ENCODE measurements at places on chromosomes 12 and 14.

DNA sequence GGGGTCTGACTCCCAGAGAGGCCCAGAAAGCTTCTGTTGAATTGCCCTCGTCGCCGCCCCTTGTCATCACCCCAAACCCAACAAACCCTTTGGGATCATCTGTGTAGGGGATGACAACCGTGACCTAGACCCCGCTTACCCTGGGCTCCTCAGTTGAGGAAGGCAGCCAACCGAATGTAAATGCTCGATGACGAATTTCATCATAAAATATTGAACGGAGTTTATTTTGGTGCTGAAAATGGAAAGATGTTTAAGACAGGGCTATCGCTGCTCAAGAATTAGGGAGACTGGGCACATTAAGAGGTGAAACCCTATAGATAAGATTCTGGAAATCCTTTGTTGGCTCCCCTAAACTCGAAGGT is 512 bp downstream of the ACTR10 start:
- no peak for DNase-seq

GRCh38 chr12:83613586-83614110 is 926.9 kb downstream of the TMTC2 start:
- no peak for DNase-seq

DNA sequence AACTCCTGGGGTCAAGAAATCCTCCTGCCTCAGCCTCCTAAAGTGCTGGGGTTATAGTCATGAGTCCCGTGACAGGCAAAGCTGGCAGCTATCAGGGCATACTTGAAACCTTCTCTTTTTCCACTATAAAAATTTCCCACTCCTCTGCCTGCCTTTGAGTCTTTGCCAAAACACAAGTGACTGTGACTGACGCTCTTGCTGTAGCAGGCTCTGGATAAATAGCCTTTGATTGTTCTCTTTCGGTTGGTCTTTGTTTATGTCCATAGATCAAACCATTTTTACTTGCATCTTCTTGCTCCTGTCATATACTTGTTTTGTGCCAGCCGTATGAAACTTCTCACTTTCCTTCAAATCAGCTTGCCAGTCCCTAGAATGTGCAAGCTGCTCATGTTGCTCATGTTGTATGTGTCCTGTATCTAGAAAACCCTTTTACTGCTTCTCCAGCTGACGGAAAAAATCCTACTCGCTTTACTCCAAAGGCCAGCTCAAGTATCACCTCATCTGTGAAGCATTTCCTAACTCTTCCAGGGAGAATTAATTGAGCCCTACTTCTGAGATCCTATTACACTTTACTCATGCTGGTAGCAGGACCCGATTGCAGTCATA is 73.1 kb downstream of the RESF1 start:
- no peak for DNase-seq

- no peak for DNase-seq
Observed at GRCh38 chr12:10557766-10558165, 52.1 kb downstream of the EIF2S3B start.

DNA sequence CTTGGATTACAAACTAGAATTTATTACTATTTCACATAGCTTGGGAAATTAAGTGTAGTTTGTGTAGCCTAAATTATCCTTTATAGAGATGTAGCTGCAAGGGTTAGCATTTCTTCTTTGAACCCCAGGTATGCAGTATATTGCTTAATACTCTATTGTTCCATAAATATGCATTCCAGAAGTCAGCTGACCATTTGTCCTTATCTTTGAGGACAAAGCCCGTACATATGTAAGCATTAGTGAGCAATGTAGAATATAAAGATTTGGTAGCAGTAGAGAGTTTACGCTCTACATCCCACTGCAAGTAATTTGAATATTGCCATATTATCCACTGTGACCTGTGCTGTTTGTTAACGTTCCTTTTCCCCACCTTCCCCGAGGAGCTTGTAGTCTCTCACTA is 26.9 kb downstream of the PPM1A start:
- no peak for DNase-seq

DNA sequence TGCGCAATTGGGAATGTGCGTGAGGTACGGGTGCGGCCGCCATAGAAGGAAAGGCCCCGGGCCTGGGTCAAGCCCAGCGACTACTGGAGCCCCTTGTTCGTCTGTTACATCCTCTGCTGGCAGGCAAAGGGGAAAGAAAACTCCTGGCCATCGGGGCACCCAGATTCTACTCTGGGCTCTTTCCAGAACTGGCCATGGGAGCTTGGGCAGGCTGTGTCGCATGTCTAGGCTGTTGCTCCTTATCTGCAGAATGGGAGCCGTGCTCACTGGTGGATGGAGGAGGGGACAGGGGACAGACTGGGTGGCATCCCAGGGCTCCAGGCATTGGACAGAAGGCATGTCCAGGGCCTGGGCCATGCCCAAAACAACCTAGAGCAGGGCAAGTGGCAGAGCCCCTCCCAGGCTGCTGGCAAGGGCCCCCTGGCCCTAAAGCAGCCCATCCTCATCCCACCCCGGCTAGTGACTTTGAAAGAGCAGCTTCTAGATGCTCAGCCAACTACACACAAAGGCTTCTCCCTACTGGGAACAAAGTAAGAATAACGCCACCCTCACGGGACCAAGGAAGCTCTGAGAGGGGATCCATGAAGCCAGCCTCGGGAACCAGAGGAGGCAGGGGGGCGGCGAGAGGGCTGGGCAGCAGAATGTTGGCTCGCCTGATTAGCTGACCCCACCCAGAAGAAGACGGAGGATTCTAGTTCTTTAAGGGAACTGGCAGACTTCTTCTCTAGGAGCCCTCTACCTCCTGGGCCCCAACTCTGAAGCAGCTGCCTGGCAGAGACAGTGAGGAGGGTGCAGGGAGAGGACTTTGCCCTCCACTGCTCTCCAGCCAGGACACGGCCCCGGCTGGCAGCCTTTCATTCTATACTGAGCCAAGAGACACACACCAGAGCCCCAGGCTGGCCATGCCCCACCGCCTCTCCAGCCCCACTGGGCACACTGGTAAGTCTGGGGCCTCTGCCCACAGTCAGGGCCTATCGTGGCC is 96.8 kb downstream of the SINHCAF start:
- DNase-seq: no peak

DNA sequence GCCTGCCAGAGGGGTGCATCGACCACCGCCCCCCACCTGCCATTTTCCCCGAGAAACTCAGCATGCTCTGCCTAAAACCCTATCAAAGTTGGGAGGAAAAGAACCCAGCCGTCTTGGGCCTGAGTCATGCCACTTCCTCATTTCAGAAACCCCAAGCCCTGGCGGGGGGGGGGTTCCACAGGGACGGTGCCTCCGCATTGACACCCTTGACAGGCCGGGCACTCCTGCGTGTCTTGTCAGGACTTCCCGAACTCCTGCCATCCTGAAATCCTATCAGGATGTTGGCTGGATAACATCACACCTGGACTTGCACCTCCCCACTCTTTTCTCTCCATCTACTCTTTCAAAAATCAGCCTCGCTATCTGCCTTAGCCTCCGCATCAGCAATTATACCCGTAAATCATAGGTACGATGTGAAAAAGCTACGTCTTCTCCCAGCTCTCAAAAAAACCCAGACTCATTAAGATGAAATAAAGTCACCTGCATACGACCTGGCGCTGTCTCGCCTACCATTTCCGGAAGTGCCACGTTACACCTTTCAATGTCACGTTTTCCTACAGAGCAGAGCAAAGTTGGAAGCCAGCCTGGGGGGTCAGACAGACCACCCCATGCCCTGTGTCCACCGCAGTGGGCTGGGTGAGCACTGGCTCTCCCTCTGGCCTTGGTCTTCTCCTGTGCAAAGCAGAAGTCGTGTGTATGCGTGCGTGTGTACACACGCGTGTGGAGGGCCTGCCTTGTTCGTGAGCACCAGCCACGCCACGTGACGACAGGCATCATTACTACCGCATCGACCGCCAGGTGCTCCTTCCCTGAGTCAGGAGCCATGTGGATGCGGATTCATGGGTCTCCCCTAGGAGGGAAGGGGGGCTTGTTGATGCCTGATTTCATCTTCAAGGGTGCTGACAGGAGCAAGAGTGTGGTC is 96.7 kb downstream of the RFLNA start:
- no peak for DNase-seq

- DNase-seq: no peak
Observed at GRCh38 chr14:20460458-20461224, 593 bp downstream of the PIP4P1 start.

GRCh38 chr12:91574975-91575374 is 392.4 kb upstream of the DCN start:
- no peak for DNase-seq

DNA sequence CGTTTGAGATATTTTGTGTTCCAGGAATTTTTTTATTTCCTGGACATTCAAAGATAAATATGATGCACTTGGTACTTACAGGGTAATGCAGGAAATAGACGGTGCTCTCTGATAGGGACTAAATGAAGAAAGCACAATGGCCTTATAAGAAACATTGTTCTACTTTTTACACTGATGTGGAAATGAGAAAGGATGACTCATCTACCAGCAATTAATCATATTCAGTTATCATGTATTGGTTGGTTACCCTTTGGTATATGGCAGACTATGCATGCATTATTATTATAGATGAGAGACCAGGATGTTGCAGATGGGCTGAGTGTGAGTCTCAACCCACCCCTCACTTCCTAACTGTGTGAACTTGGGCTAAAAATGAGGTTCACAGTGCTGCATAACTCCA is 222.2 kb downstream of the FLRT2 start:
- no peak for DNase-seq

DNA sequence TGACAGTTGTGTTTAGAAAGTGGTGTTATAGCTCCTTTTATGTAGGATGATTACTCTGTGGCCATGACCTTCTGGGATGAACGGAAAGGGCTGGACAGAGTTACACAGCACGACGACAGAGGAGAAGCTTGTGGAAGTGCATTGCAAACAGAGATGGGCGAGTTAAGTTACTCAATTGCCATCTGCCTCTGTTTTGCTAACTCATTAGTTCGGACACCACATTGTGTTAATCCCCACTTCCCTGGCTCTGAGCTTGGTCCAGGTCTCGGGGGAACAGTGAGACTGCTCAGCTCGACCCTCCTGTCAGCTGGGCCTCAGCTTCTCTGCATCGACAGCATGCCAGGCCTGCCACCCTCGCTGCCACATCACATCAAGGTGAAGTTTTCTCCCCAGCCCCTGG is 408.0 kb downstream of the ZFP36L1 start:
- DNase-seq: no peak

DNA sequence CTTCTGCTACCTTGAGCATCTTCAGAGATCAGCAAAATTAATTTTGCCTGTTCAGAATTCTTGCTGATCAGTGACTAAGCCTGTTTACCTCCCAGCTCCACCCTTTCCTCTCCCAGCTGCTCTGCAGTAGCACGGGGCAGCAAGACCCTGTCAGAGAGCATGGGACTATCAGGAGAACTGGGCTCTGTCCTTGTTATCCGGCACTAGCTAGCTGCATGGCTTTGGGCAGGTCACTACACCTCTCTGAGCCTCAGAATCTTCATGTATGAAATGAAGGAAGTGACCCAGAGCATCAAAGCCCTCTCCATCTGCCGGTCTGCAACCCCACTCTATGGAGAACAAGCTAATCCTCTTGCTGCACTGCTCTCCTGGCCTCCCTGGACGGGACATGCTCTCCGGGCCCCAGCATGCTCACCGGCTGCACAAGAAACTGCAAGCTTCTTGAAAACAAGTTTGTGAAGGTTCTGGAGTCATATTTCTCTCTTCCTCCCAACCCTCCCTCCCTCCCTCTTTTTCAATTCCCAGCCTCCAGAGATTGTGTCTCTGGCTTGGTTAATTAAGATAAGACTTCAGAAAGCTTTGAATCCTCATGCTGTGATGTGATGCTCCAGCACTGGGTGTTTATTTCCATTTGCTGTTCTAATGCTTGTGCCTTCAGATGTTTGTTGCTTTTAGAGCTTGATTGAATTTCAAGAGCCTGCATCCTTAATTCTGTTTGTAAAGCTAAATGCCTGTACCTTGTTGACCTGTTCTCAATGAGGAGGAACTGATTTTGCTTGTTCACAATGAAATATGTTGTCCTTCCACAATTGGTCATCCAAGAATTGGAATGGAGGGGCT is 101.1 kb downstream of the CRACR2A start:
- no peak for DNase-seq

GRCh38 chr12:84637926-84638325 is 274.7 kb downstream of the SLC6A15 start:
- no peak for DNase-seq

- DNase-seq: no peak
Observed at GRCh38 chr14:73759183-73759713, 45.1 kb upstream of the PNMA1 start.
